ENCODE measurements at places on chromosomes 6 and 20.

GRCh38 chr6:43277643-43278523 is 20.2 kb upstream of the SLC22A7 start:
- DNase-seq: no peak

DNA sequence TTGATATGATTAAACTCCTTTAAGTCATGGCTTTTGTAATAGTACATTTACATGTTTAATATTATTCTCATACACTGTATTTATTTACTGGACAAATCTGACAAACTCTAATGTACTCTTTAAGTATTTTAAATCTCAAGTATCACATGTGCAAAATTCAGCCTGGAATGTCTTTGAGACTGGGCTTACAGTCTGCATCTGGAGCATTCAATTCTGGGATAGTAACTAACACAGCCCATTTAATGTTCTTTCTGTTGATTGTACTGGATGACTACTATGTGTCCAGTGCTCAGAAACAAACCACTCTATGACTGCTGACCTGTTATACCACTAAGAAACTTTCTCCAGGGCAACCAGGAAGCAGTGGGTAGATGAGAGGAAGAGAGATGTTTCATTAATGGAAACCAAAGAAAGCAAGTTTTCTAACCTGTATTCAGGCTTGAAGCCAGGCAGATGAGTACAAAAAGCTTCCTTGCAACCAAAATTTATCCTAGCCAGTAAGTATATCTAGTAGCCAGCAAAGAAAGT is 26.8 kb downstream of the FBXL4 start:
- DNase-seq: no peak

- no peak for DNase-seq
Measured at GRCh38 chr6:44260451-44261297, 3.3 kb upstream of the SLC35B2 start.

- DNase-seq: no peak
Measured at GRCh38 chr6:22413681-22414311, 117.0 kb upstream of the PRL start.

GRCh38 chr20:53227523-53227922 is 255.4 kb downstream of the TSHZ2 start:
- DNase-seq: no peak

DNA sequence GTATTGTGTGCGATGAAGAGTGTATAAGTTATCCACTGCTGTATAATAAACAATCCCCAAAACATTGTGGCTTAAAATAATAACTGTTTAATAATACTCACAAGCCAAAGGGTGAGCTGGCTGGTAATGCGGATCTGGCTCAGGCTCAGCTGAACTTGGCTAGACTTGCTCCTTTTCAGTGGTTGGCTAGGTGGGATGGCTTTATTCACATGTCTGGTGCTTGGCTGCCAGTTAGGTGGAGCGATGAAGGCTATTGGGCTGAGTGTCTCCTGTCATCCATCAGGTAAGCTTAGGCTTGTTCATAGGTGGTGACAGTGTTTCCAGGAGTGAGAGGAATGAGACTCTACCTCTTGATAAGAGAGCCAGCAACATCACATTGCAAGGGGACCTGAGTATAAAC is 135.0 kb upstream of the ASCC3 start:
- DNase-seq: no peak

- DNase-seq: no peak
Measured at GRCh38 chr6:36375644-36376155, 11.8 kb downstream of the ETV7 start.

GRCh38 chr6:125098253-125098652 is 55.3 kb upstream of the TPD52L1 start:
- DNase-seq: no peak

- DNase-seq: no peak
Measured at GRCh38 chr6:32128751-32129296, 778 bp upstream of the ATF6B start.

DNA sequence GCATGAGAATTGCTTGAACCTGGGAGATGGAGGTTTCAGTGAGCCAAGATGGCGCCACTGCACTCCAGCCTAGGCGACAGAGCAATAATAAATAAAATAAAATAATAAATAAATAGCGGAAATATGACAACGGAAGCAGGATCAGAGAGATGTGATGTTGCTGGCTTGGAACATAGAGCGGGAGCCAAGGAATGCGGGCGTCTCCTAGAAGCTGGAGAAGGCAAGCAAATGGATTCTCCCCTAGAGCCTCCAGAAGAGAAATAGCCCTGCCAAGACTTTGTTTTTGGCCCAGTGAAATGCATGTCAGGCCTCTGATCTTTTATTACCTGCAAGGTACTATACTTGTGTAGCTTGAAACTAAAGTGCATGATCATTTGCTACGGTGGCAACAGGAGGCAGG is 12.4 kb downstream of the KIAA1755 start:
- no peak for DNase-seq

GRCh38 chr20:45395114-45395415 is 13.0 kb upstream of the DBNDD2 start:
- no peak for DNase-seq

- no peak for DNase-seq
Measured at GRCh38 chr6:15023448-15023847, 222.4 kb upstream of the JARID2 start.

DNA sequence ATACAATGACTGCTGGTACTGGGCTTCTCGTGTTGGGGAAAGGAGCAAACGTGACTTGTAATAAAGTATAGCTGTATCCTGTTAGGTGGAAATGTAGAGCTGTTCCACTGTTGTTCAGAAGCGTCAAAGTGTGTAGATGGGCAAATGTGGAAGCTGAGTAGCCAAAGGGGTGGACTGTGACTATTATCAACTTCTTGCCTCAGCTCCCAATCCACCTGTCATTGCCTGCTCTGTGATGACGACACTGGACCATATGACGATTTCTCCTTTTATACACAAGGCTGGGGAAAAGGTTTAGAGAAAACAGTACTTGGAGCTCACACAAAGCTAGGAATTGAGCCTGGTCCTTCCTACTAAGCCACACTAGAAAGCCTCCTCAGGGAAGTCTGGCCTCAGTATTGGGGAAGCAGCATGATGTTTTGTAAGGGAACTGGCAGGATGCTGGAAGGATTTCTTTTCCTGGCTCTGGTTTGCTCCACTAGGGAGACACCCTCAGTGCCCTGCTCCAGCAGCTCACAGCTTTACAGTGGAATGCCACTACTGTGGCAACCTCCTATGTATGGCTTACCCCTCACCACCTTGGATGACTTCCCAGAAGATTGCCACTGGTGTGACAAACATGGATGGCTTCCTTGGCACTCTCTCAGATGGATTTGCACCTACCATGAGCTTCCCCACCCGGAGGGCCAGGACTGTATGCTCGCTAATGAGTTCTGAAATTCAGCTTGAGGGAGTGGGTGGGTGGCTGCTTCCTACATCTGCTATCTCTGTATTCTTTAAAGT is 20.0 kb downstream of the CD164 start:
- DNase-seq: no peak

Measured in ecto neural progenitor cell (in vitro differentiated cells).